Activated CD4-positive, alpha-beta T cell treated with anti-CD3 and anti-CD28 coated beads, Interleukin-2, amount 10 ng/mL, durations not matched to agents 7 days and 5 days (primary cell): ENCODE measurements at places on chromosomes 2 and 18. TPM values are rescaled to one million over a fixed set of nuclear protein-coding genes. Genes with fewer than 3 reads are reported as not detected.

GRCh38 chr2:67792681-67793091 lies 270.1 kb downstream of the C1D start:
- H3K36me3 ChIP-seq, result no peaks in the 10 kb centered on the region
- no peaks in the 10 kb centered on the region for H3K4me1 ChIP-seq
- H3K27me3 ChIP-seq, result no peaks in the 10 kb centered on the region
- no peak for DNase-seq
- no peak overlapping the region for H3K27ac ChIP-seq

GRCh38 chr2:72034353-72035095 lies 113.1 kb downstream of the CYP26B1 start:
- no peak overlapping the region for H3K27ac ChIP-seq
- no peaks in the 10 kb centered on the region for H3K27me3 ChIP-seq
- no peaks in the 10 kb centered on the region for H3K4me1 ChIP-seq
- no peak overlapping the region for H3K4me3 ChIP-seq
- no peaks in the 10 kb centered on the region for H3K36me3 ChIP-seq

The SIX3 gene
- not detected for total RNA-seq

The ABCG5 gene
- not detected for total RNA-seq

The PROM2 gene
- total RNA-seq, result 0.42 TPM
